ENCODE measurements at places on chromosomes 4 and X.
A peak's percentile ranks its signal among the peaks of the same experiment; 100 is the strongest.

DNA sequence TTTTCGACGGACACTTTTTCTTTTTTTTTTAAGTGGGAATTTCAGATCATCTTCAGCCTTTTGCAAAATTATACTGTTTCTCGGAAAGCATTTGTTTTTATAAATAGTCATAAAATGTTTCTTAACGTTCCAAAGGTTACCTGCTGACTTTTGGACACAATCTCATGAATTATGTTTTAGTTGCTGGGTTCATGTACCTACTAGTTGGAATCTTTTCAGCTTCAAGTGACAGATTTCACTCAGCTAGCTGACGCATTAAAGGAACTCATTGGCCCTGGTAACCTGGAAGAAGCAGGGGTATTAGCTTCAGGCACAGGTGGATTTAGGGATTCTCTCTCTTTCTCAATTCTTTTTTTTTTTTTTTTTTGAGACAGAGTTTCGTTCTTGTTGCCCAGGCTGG, 66.5 kb downstream of the TMEM131L start:
- no peak overlapping the region for H3K27ac ChIP-seq
- no peak overlapping the region for H3K4me3 ChIP-seq
- H3K27me3 ChIP-seq = no peaks in the 10 kb centered on the region

GRCh38 chrX:7076245-7076661, 71.3 kb upstream of the STS start:
- no peak overlapping the region for H3K27ac ChIP-seq
- H3K36me3 ChIP-seq = no peaks in the 10 kb centered on the region
- H3K27me3 ChIP-seq = no peaks in the 10 kb centered on the region
- DNase-seq = no peak
- no peak overlapping the region for H3K4me3 ChIP-seq

DNA sequence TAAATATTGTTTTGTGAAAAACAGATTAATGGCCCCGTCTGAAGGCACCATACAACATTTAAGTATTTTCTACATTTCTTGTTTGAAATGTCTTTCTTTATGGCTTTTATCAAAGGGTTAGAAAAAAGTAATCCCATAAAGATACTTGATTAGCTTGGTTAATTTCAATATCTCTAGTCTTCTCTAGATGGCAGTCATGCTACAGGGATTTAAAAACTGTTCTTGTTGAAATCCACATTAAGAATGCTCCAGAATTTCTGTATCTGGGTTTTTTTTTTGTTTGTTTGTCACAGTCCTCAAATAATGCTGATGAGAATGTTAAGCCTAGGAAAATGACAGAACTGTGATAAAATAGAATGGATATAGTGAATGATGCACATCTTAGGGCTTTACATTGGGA, 109.0 kb upstream of the AADAT start:
- no peaks in the 10 kb centered on the region for H3K36me3 ChIP-seq
- no peak overlapping the region for H3K4me3 ChIP-seq
- H3K27me3 ChIP-seq = no peaks in the 10 kb centered on the region
- no peak for DNase-seq

DNA sequence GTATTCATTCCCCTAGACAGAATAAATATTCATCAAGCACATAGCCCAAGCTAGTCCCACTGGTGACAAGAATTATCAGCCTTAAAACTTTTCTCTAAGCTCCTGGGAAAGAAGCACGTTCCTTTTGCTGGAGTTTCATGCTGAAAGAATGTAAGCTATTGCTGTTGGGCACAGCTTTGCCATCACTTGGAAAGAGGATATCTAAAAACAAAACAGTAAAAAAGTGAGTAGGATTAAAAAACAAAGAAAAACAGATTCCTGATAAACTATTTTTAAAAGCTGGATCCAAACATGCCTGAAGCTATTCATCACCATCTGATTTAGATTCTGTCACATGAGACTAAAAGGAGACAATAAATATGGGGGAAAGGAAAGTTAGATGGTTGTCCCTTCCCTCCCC, 176.8 kb downstream of the SCFD2 start:
- no peaks in the 10 kb centered on the region for H3K36me3 ChIP-seq
- H3K27me3 ChIP-seq = no peaks in the 10 kb centered on the region
- DNase-seq = no peak
- no peak overlapping the region for H3K4me3 ChIP-seq

- H3K27ac ChIP-seq = no peak overlapping the region
- no peak overlapping the region for H3K4me3 ChIP-seq
- no peaks in the 10 kb centered on the region for H3K27me3 ChIP-seq
- no peaks in the 10 kb centered on the region for H3K36me3 ChIP-seq
Observed at GRCh38 chrX:10611441-10612090, 8.8 kb downstream of the MID1 start.

DNA sequence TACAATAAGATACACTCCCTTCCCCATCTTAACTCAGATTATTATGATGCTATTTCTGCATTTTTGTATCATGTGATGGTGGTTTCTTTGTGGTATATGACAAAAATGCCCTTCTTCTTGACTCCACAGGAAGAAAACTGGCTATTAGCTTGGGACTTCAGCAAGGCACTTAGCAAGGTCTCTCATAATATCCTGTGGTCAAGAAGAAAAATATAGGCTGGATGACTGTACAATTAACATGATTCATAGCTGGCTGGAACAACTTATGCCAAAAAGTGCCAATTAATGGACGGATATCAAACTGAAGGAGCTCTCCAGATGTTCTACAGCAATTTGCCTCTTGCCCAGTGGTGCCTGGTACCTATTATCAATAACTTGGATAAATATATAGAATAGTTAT, 2.3 kb upstream of the MID1IP1 start:
- H3K4me1 ChIP-seq = peaks cover 2% of the 10 kb centered on the region
- H3K27ac ChIP-seq = no peak overlapping the region
- H3K36me3 ChIP-seq = no peaks in the 10 kb centered on the region
- no peak for DNase-seq

GRCh38 chrX:72029483-72030411, 102.0 kb downstream of the RTL5 start:
- H3K27ac ChIP-seq = peak overlapping the region; percentile 51
- no peak overlapping the region for H3K4me3 ChIP-seq
- no peak for DNase-seq
- peaks cover 10% of the 10 kb centered on the region for H3K4me1 ChIP-seq
- H3K36me3 ChIP-seq = no peaks in the 10 kb centered on the region

GRCh38 chrX:123223859-123224258, 39.8 kb downstream of the GRIA3 start:
- no peak overlapping the region for H3K27ac ChIP-seq
- H3K4me1 ChIP-seq = no peaks in the 10 kb centered on the region
- no peak overlapping the region for H3K4me3 ChIP-seq
- H3K36me3 ChIP-seq = no peaks in the 10 kb centered on the region
- no peak for DNase-seq
- H3K27me3 ChIP-seq = no peaks in the 10 kb centered on the region

DNA sequence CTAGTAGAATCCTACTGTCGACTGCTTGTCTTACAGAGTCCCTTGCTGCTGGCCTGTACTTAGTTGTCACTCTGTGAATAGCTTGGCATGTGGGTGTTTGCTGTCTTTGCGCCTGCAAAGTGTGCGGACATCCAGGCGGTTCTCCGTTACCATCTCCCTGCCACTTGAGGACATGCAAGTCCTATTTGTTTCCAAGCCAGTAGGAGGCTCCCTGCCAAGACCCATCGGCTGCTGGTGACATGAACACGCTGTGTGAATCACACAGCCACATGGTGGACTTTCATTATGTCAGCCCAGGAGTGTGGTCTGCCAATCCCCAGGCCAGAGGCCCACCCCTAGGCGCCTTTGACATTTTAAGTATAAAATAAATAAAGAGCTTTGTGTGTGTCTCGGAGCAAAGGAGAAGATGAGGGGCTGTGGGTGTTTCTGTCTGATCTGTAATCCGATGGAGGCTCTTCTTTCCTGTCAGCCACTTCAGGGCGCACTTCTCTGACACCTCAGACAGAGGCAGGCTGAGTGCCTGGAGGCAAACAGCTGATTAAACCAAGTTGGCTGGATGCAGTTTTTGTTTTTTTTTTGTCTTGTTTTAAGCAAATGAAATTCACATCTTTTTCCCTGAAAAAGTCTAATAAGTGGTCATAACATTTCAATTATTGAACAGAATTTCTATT, 51.5 kb downstream of the ALPK1 start:
- peak overlapping the region; percentile 18 for H3K27ac ChIP-seq
- peaks cover 32% of the 10 kb centered on the region for H3K27me3 ChIP-seq
- H3K4me1 ChIP-seq = no peaks in the 10 kb centered on the region
- no peaks in the 10 kb centered on the region for H3K36me3 ChIP-seq
- DNase-seq = peak; percentile 51

DNA sequence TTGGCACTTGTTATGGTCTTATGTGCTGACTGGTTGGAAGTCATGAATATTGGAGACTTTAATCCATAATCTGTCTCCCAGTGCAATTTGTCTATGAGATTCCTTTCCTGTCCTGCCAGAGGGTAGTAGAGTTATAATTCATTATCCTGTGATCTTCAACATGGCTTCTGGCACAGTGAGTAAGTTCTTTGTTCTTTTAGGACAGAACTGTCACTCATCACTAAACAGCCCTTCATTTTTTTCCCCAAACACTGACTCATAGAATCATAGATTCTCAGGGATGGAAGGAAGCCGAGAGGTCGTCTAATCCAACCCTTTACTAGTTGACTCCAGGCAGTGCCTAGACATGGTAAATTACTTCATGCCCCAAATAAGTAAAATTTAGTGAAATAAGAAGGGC, 78.4 kb downstream of the LUZP4 start:
- DNase-seq = no peak
- H3K27me3 ChIP-seq = no peaks in the 10 kb centered on the region
- no peak overlapping the region for H3K27ac ChIP-seq
- no peaks in the 10 kb centered on the region for H3K36me3 ChIP-seq

DNA sequence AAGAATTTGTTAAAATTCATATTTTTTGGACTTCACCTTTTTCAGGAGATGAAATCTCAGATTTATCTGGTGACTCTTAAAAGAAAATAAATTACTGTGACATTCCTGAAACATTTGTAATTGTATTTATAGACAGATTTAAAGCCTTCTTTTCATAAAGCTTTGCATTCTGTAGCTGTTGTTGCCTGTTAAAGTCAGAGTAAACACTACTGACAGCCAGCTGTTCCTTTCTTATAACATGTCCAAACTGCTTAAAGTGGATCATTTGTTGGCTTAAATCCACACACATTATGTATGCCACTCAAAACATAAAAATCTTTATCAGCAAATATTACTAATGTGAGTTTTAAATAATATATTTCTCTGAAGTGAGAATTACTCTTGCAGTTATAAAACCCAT, 157.5 kb downstream of the TECRL start:
- H3K27me3 ChIP-seq = no peaks in the 10 kb centered on the region
- H3K36me3 ChIP-seq = no peaks in the 10 kb centered on the region
- no peaks in the 10 kb centered on the region for H3K4me1 ChIP-seq
- H3K4me3 ChIP-seq = no peak overlapping the region
- no peak for DNase-seq
- H3K27ac ChIP-seq = no peak overlapping the region

GRCh38 chr4:45036677-45037076, 310.3 kb upstream of the GNPDA2 start:
- H3K27me3 ChIP-seq = no peaks in the 10 kb centered on the region
- DNase-seq = no peak
- no peak overlapping the region for H3K4me3 ChIP-seq

DNA sequence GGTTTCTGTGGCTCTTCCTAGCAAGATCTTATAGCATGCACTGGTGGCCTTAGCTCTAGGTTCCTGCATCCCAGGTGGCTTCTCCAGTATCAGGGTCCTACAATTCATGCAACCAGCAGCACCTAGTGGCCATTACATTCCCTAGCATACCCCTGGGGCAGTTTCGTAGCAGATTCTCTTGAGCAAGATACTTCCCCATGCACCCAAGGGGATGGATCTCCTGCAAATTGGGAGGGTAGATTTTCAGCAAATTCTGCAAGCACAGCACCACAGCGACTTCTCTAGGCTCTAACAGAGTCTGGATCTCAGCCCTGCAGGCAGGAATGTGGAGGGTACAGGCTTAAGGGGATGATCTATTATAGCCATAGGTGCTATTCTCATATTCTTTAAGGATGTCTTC, 13.1 kb upstream of the SLC9B1 start:
- no peaks in the 10 kb centered on the region for H3K27me3 ChIP-seq
- H3K4me1 ChIP-seq = no peaks in the 10 kb centered on the region
- DNase-seq = peak; percentile 9

- no peak for DNase-seq
- no peaks in the 10 kb centered on the region for H3K27me3 ChIP-seq
- H3K36me3 ChIP-seq = no peaks in the 10 kb centered on the region
- no peaks in the 10 kb centered on the region for H3K4me1 ChIP-seq
Observed at GRCh38 chr4:83498187-83498586, 13.3 kb upstream of the ABRAXAS1 start.

DNA sequence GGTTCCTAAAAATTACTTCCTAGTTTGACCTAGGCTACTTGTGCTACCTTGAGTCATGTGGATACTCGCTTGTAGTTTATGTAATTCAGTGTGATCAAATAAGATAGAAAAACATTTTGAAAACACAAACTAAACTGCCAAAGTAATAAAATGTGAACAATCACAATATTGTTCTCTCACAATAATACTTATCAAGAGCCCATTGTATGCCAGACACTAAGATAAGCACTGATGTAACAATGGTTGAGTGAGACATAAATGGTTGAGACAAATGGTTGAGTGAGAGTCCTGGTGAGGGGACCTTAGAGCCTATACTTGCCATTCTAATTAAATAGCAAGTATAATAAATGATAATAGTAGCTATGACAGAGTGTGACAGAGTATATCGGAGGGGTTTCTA, 41.7 kb downstream of the RFC1 start:
- no peak overlapping the region for H3K27ac ChIP-seq
- peaks cover 5% of the 10 kb centered on the region for H3K36me3 ChIP-seq
- H3K27me3 ChIP-seq = no peaks in the 10 kb centered on the region
- no peak for DNase-seq
- no peaks in the 10 kb centered on the region for H3K4me1 ChIP-seq
- no peak overlapping the region for H3K4me3 ChIP-seq

DNA sequence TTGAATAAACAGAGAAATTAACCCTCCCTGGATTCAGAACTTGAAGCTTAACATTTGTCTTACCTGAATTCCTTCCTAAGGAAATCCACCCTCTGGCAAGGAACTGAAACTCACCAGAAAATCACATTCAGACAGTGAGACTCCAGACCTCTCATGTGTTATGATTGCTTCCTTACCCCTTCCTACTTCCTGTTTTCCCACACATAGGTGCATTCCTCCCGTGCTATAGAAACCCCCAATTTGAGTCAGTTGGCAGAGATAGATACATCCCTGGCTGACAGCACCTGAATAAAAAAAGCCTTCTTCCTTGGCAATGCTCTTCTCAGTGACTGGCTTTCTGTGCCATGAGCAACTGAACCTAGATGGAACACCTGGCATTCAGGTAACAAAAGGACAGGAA, 157.0 kb upstream of the SMIM31 start:
- no peaks in the 10 kb centered on the region for H3K36me3 ChIP-seq
- H3K4me1 ChIP-seq = no peaks in the 10 kb centered on the region
- no peaks in the 10 kb centered on the region for H3K27me3 ChIP-seq
- no peak for DNase-seq

DNA sequence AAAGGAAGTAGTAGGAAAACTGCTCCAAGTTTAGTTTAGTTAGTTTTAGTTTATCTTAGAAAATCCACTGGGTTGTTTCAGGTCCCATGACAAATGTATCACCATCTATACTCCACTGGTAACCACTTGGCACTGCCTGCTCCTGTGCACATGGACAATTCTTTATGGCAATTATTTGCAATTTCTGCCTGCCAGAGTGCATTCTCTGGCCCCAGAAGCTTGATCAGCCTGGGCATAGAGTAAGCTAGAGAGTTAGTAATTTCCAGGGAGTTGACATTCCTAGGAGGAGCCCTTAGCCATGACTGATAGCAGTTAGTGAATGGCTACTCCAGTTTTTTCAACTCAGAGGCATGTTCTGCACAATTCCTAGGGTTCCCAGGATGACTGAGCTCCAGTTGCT, 203.2 kb upstream of the FGF13 start:
- peaks cover 5% of the 10 kb centered on the region for H3K4me1 ChIP-seq
- no peaks in the 10 kb centered on the region for H3K36me3 ChIP-seq
- no peaks in the 10 kb centered on the region for H3K27me3 ChIP-seq
- H3K4me3 ChIP-seq = no peak overlapping the region
- no peak for DNase-seq

Data from neuronal stem cell (in vitro differentiated cells).